ENCODE measurements at places on chromosomes 3 and 15. TPM values are rescaled to one million over a fixed set of nuclear protein-coding genes. Genes with fewer than 3 reads are reported as not detected.
A peak's percentile ranks its signal among the peaks of the same experiment; 100 is the strongest.

The MESP1 gene
- total RNA-seq = 1.5 TPM

The CCNB2 gene
- total RNA-seq = 1.1 TPM

The SCAP gene
- 37.8 TPM for total RNA-seq

The NECTIN3 gene
- 10.3 TPM for total RNA-seq

The KNG1 gene
- not detected for total RNA-seq

The MYO9A gene
- total RNA-seq = 21.0 TPM

The ABHD17C gene
- total RNA-seq = 6.2 TPM

The CCDC39 gene
- not detected for total RNA-seq

The ACOX2 gene
- total RNA-seq = 5.4 TPM

The PTPN23 gene
- 14.2 TPM for total RNA-seq

The ACKR4 gene
- 0.95 TPM for total RNA-seq

DNA sequence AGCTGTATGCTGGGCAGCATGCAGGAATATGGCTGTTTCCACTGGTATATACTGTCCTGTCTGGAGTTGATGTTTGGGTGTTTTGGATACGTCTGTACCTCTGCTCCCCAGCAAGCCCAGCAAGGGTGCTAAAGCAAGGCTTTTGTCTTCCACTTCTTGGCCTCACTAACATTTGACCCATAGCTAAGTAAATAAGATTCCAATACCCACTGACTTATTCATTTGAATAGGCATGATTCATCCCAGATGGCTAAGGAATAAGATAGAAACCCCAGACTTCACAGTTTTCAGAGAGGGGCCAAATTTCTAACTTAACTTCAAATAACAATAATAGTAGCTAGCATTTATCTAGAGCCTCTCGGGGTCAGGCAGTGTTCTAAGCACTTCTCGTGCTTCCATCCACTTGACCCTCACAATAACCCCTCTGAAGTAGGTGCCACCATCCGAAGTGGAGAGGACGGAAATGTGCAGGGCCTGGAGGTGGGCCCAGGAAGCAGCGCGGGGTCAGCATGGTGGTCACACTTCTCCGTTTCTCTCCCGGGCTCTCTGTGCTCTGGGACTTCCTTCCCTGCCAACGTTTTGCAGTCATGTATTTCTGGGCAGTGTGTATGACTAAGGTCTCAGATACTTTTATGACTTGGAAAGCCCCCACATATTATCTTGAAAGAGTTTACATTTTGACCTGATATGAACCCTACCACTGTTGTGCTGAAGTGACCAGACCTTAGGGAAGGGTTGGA lies 39.3 kb downstream of the LRRK1 start:
- no peak for DNase-seq

GRCh38 chr3:121431726-121432517 lies 113.9 kb downstream of the POLQ start:
- no peak for DNase-seq

- DNase-seq = no peak
Observed at GRCh38 chr3:12227833-12228232, 61.0 kb upstream of the PPARG start.

DNA sequence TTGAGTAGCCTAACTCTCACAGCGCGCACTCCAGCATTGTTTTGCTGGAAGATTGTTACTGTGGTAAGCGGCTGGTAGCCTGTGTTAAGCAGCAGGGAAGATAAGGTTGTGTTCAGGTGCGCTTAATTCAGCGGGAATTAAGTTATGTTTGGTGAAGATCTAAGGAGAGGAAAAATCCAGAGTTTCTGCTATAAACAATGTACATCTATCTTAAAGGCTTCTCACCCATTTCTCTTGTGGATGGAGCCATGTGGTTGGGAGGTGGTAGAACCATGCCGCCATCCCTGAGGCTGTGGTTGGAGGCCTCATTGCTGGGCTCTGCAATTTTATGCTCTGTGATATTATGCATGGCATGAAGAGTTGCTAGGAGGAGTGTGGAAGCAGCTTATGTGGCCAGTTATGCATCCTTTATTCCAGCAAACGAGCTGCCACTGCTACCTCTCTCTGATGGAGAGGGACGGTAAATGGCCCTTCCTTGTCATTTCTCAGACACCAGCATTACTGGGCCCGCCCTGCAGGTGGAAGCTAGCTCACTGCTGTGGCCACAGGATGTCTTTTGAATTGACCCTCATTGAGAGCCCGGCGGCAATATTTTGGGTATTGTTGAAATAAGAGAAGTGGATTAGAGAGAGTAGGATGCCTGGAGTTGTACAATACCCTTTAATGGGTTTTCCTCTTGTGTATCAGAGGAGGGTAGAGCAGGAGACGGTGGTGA lies 1.3 kb downstream of the MINAR1 start:
- no peak for DNase-seq

GRCh38 chr15:55222588-55222987 lies 25.8 kb upstream of the RSL24D1 start:
- no peak for DNase-seq

DNA sequence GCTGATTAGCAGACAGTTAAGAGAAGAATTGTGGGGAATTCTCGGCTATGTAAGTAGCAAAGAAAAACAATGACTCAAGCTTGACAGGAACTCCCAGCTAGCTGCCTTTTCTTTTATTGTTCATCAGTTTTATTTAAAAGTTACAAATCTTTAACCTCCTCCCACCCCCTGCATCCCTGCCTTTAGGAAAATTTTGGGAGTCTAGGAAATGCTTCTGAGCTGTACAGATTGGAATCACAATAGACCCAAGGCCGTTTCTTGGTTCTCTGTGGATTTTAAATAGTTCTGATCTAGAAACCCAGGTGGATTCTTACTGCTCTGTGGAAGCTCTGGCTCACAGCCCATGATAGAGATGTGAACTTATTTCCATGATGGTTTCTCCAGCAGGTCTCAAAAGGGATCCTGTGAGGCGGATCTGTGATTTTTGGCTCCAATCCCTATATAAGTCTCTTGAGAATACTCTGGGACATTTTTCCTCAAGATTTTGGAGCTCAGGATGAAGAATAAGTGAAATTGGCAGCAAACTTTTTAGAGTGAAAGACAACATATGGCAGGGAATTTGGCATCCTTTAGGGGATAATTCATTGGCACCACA lies 312.3 kb downstream of the EPHA3 start:
- no peak for DNase-seq

GRCh38 chr3:194421-194820 lies 2.1 kb upstream of the CHL1 start:
- no peak for DNase-seq

- DNase-seq = no peak
Observed at GRCh38 chr3:178456621-178457285, 79.5 kb upstream of the KCNMB2 start.

DNA sequence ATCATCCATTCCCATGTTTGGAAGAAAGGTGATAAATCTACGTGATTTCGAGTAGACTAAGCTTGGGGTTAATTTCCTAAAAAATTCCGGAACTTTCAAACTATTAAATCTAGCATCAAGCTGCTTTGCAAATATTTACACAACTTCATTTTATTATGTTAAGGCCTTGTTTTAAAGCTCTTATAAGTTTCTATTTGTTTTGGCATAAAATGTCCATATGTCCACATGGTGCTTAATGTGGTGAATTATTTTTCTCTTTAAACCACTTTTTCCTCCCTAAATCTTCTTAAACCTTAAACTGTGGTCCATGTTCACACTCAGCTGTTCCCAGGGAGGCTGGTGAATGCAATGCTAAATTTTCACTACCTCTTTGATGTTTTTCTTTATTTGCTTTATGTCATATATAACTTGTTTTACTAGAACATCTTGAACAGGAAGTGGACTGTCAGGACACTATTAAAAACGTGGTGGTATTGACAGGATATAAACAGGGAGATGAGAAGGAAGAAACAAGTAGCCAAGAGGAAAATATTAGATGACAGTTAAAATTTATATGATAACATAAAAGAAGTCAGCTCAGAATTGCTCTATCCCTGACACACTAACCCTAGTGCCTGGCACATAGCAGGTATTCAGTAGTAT lies 72.5 kb upstream of the AGTR1 start:
- no peak for DNase-seq

DNA sequence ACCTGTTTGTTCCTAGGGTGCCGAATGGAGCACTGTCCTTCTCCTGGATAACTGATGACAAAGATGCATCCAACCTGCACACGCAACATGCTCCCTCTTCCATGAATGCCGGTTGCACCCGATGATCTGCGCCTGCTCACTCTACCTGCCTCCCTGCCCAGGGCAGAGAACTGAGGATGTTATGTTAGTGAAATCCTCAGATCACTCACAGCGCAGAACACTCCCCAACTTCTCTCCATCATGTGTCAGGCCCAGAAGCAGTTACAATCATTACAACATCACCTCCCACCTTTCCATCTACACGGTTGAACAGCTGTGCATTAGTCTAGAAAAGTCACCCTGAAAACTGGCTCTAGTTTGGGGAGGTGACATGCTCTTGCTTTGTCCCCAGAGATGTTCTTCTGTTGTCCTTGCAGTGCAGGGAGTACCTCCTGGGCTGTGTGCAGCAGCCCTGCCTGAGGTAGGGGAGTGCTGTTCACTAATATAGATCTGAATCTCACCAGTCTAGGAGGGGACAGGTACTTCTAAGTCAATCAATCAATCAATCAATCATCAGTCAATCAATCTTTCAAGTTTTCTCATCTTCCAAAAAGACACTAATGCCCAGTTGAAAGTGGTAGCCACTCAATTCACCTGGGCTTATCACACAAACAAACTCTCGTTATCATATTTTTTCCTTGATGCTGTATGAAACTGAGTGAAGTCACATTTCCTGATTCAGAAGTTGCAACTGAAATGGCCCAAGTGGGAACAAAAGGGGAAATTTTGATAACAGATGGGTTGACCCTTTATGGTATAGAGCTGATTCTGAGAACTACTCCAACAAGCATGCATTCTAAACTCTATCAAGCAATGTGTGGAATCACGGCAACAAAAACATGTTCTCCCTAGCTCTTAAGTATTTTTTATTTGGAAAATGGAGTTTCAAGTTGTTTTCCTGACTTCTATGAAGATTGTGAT lies 15.4 kb upstream of the ISLR start:
- no peak for DNase-seq

DNA sequence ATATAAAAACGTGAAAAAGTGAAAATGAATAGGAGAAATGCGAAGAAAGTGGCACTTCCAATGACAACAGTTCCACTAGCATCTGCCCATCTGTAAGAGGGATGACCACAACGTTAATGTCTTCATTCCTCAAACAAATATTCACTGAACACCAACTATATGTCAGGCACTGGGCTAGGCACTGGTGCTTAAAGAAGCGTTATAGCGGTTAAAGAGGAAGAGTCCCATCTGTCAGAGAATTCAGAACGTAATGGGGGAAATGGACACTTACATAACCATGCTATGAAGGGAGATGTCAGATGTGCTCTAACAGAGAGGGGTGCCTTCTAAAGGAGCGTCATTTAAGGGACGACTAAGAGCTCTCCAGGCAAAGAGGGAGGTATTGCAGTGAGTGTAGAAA lies 8.2 kb downstream of the RUBCN start:
- no peak for DNase-seq

- no peak for DNase-seq
Observed at GRCh38 chr3:102714567-102714966, 279.8 kb downstream of the ZPLD1 start.

- DNase-seq = no peak
Observed at GRCh38 chr3:42983927-42984326, 4.8 kb downstream of the GASK1A start.

- no peak for DNase-seq
Observed at GRCh38 chr3:100702082-100702979, 7.0 kb upstream of the TFG start.

- DNase-seq = no peak
Observed at GRCh38 chr3:187841560-187841959, 96.3 kb upstream of the BCL6 start.

- DNase-seq = no peak
Observed at GRCh38 chr3:190616637-190617036, 102.8 kb downstream of the IL1RAP start.

DNA sequence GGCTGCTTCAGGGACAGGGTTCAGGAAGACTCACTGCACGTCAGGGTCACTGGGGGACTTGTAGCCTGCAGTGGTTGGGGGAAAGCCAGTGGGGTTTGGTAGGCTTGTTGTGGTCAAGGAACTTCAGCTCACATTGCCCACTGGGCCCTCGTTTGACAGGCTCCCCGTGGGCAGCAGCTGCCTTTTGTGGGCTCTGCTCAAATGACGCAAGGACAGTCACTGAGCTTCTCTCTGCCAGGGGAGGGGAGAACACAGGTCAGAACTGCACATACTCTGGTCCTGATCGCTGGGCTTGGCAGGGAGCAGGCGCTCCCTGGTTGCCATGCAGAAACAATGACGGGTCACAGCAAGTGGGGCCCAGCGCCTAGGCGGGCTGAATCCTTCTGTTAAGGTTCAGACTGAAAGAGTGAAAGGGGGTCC lies 45.5 kb downstream of the FAM174B start:
- DNase-seq = no peak

GRCh38 chr3:178669758-178670157 lies 133.5 kb downstream of the KCNMB2 start:
- DNase-seq = no peak

- DNase-seq = no peak
Observed at GRCh38 chr3:195269375-195270078, 1.4 kb downstream of the XXYLT1 start.

- DNase-seq = peak; percentile 66
Observed at GRCh38 chr3:140128631-140129030, 193.6 kb downstream of the CLSTN2 start.

- DNase-seq = no peak
Observed at GRCh38 chr3:113914646-113915045, 33.2 kb upstream of the ZDHHC23 start.

GRCh38 chr15:68693071-68693470 lies 114.3 kb downstream of the CORO2B start:
- DNase-seq = no peak

DNA sequence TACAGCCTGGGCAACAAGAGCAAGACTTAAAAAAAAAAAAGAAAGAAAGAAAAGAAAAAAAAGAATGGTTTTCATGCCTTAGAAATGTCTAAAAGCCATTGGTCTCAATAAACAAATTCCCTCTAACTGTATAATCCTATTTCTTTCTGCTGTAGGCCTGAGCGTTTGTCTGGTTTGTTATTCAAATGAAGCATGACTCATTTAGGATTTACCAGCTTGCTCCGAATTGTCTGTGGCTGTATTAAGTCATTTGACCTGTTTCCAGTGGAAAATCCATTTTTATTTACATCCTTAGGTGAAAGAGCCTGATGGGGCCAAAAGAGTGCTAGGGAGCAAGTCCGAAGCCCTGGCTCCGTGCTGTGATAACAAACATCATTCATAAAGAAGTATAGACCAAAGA lies 73.8 kb downstream of the BDH1 start:
- no peak for DNase-seq

- no peak for DNase-seq
Observed at GRCh38 chr15:59950603-59951388, 53.3 kb upstream of the FOXB1 start.

- no peak for DNase-seq
Observed at GRCh38 chr3:18288243-18288642, 136.9 kb downstream of the SATB1 start.

Data from pancreas (tissue), 10 donors.